Stimulated activated CD8-positive, alpha-beta memory T cell treated with anti-CD3 and anti-CD28 coated beads, Interleukin-4, amount 100 ng/mL, for 4 hours (primary cell): ENCODE measurements at places on chromosomes 3 and 15.

GRCh38 chr3:175266478-175266877 is 407.3 kb downstream of the NAALADL2 start:
- DNase-seq: no peak

- no peak for DNase-seq
Measured at GRCh38 chr3:120145542-120146285, 51.5 kb upstream of the GSK3B start.

DNA sequence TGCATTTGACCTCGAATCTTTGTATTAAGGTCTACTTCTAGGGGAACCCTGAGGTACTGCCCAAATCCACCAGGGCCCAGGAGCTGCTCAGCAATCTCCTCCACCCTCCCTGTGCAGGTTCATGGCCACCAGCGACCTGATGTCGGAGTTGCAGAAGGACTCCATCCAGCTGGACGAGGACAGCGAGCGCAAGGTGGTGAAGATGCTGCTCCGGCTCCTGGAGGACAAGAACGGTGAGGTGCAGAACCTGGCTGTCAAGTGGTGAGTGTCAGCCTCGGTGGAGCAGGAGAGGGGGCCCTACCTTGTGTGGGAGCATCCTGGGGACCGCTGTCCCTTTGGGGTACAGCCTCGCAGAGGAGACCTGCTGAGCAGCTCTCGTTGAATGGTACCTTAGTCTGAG is 6.9 kb downstream of the CAND2 start:
- no peak for DNase-seq

GRCh38 chr3:71066849-71067261 is 516.7 kb downstream of the FOXP1 start:
- DNase-seq: no peak

DNA sequence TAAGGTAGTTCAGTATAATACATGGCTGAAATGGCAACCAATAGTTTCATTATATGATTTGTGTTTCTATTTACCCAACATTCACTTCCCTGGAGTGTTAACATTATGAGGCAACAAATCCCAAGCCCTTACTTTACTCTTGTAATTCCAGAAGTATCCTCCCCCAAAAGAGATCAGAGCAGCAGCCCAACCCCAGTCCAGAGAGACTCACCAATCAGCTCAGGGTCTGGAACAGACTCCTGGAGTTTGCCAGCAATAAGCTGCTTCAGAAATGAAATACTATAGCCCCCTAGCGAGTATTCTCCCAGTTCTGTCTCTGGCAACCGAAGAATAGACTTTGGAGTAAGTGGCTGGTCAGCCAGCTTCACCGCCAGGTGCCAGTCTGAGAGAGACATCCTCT is 2.5 kb downstream of the UBL7 start:
- no peak for DNase-seq

- DNase-seq: no peak
Measured at GRCh38 chr3:60812502-60812901, 438.8 kb downstream of the FHIT start.
